ENCODE measurements at places on chromosomes 2 and 18.

DNA sequence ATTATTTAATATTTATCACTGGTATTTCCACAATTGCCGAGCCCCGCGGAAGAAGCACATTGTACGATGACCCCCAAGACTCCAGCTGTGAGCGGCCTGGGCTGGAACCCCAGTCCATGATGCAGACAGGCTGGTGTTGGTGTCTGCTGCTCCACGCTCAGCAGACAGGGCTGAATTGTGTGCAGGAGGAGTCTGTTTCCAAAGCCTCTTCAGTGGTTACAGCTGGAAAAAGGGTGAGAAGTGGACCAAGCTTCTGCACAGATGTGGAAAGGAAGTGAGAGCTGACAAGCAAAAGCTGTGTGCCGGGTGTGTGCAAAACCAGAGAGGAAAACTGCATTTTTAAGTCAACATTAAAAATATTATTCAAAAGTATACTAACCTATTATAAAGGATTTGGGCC is 500.4 kb downstream of the GALR1 start:
- DNase-seq, result no peak

DNA sequence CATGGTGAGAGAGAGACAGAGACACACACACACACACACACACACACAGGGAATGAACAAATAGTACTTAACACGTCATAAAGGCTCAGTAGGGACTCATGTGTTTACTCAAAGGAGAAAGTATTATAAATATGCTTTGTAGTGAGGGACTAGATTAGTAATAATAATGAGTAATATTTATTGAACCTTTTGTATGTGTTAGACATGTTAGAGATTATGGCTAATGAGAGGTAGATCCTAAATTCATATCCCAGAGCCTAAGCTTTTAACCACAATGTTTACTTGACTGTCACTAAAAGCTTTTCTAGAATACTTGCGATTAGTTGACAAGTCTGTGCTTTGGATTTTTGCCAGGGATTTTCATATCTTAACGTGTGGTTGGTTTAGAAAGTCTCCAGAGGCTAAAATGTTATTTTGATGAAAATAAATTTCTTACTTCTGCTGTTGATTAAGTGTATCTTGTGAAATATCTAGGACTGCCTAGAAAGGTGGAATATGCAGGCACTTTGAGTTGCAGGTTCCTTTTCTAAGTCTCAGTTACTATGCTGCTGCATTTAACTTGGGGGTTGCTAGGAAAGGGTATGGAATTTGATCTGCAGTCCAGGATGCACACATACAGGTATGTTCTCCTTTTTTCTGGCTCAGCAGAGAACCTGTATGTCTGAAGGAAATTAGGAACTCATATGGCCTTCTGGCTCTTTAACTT is 64.5 kb downstream of the UBR3 start:
- DNase-seq, result no peak

DNA sequence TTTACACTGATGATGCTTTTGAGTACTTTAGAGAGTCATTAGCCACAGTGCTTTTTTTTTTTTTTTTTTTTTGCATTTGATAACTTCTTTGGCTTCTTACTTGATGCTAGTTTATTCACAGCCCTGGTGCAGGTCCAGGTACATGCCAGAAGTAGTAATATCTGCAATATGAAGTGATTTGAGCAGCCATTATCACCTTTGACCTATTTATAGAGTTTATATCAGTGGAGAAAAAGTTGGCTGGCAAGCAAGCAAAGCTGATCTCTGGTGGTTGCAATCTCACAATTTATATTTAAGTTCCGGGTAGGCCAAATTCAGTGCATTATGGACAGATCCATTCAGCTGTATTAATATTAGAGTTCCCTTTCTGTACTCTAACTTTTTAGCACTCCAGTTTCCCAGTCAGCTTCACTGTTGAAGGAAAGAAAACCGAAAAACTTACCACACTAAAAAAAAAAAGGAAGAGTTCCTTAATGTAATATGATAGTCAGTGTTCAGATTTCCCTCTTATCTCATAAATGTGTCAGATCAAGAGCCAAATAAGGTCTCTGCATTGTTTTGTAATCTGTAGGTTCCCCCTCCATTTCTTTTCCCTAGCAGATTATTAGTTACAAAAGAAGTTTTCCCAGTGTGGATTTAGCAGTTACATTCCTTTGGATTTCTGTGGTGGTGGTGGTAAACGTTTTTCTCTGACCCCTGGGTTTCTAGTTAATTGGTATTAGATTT is 78.6 kb downstream of the HAUS1 start:
- no peak for DNase-seq

- DNase-seq, result no peak
Observed at GRCh38 chr2:61469424-61470121, 1.3 kb downstream of the USP34 start.

DNA sequence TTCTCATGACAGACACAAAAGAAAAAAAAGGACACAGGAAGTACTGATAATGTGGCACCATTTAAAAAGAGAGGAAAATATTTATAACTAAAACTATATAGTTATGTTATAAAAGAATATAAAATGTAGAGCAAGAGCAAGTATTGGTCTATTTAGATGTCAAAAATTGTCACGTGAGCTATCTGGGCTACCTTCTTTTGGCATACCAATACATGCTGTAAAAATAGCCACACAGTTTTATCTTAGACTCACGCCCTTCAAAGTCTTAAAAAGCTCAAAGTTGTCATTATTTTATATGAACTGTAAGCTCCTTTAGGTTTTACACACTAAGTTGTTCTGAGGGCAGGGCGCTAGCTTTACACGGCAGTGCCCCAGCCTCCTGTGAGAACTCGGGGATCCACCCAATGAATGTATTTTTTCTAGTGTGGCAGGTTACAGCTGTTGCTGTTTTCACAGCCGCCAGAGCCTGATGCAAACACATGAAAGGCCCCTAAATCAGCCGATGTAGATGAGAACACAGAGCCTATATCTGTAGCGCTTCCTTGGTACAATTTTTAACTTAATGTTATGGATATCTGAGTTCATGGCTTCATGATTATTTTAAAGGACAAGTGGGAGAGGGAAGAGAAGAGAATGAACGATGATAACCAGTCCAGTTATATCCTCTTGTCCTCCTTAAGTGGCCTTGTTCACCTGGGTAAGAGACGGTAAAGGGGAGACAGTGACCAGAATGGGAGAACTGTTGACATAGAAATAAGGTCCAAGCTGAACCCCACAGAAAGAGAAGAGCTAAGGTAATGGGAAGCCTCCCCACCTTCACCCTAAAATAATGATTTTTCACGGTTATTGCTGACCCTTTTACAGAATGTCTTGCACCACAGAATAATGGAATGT is 130.8 kb downstream of the CACNB4 start:
- DNase-seq, result no peak

- DNase-seq, result no peak
Observed at GRCh38 chr18:24930971-24931370, 421.0 kb downstream of the ZNF521 start.

GRCh38 chr2:9740382-9741073 is 102.7 kb upstream of the TAF1B start:
- no peak for DNase-seq

GRCh38 chr2:132804051-132804450 is 134.0 kb upstream of the LYPD1 start:
- no peak for DNase-seq

DNA sequence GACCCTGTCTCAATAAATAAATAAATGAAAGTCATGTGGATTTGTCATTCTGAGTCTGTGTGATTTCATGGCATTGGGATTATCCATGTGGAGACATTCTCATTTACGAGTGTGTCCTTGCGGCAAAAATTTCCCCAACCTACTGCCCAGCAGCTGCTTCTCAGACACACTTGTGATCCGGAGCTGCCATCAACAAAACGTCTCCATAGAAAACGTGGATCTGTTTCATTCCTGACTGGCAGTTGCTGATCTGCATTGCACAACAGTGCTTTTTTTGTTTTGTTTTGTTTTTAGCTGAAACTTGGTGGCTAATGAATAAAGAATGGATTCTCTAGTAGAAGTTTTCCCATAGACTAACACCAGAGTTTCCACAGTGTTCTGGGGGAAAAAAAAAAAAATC is 74.7 kb downstream of the TGIF1 start:
- DNase-seq, result no peak

GRCh38 chr2:128494307-128494639 is 175.6 kb upstream of the HS6ST1 start:
- no peak for DNase-seq

- no peak for DNase-seq
Observed at GRCh38 chr2:121633463-121633862, 15.8 kb downstream of the CLASP1 start.

DNA sequence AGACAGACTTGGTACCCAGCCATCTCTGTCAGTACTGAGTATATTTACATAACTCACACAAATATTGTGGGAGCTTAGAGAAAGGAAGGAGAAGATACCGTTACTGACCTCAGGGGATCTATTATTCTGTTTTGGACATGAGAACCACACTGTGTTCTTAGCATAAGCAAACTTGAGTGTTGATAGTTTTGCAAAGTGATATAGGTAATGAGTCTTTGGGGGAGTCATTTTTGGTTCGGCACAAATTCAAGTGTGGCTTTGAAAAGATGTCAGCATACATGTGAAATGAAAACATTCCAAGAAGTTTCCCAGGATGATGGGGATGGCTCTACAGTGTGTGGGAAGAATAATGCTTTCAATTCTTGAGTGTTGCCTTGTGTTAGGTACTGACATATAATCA is 24.1 kb downstream of the SMARCAL1 start:
- DNase-seq, result no peak

- DNase-seq, result no peak
Observed at GRCh38 chr2:106575955-106576354, 88.8 kb downstream of the CD8B2 start.

GRCh38 chr2:190759749-190760213 is 110.9 kb downstream of the NAB1 start:
- no peak for DNase-seq

GRCh38 chr2:8756230-8756629 is 74.4 kb downstream of the ID2 start:
- no peak for DNase-seq
